ENCODE measurements at places on chromosomes 1 and 21.

DNA sequence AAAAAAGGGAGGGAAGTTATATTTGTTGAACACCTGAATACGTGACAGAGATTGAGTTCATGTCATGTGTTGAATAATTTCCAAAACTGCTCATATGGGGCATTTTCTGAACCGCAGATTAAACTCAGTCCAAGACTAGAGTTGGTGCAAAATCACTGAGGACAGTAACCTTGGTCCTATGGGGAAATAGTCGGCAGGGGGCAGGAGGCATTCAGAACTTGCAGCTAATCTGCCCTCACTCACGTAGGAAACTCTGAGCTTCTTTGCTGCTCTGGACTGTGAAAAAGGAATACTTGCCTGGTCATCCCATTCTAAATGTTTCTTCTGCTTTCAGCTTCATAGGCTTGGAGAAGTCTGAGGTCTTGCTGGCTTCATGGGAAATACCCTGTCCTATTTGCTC lies 228.3 kb upstream of the ZP4 start:
- no peak for DNase-seq

DNA sequence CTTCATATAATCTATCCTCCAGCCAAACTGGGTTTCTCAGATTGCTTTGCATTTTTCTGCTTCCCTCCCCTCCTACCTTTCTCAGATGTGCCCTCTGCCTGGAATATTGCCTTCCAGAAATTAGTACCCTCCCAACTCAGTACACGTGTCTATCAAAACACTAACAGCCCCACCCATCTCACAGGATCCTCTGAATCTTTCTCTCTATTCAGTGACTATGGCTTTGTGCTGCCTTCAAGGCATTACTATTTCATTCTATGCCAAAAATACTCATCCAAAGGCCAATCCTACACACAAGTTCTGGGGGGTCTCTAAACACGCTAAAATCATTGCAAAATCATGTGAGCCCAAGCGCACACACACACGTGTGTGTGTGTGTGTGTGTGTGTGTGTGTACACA lies 58.4 kb downstream of the ZNF281 start:
- DNase-seq = no peak

DNA sequence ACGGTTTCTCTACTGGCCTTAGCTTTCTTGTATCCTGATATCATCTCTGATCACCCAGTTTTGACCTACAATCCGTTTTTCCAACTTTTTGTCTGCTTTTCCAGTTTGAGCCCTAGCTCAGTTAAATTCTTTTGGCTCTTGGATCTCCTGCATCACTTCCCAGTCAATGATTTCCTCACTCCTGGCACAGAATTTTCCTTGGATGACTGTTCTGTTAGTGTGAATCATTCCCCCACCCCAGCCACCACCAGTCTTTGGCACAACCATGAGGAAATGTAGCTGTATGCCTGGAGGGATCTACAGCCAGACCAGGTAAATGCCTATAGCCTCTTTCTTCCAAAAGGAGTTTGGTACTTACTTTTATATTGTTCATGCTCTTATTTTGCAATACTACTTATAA lies 187.2 kb upstream of the PTGFR start:
- DNase-seq = peak; percentile 59

DNA sequence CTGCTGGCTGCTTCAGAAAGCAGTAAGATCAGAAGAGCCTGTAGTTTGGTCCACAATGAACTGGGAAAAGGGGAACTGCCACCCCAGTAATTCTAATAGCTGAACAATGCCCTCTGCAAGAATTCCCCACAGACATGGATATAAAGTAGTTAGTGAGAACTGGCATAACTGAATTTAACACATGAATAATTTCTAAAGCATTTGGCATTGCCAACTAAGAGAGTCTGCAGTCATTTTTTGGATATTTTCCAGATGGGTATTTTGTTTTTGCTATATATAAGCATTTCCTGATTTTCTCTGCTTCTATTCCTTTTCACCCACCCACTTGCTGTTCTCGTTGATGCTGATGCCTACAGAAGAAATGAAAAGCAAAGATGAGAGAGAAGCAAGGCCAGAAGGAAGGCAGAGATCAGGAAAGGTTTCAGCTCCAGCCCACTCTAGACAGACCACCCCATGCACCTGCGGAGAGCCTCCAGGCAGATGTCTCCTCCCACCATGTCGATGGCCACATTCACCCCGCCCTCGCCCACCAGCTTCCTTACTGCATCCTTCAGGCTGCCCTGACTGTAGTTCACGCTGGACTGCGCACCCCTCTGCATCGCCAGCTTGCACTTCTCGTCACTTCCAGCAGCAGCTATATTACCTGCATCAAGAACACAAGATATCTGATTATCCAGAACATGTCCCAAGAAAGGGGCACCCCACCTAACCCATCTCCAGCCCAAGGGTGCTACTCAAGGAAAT lies 55.9 kb upstream of the SEC16B start:
- DNase-seq = no peak

DNA sequence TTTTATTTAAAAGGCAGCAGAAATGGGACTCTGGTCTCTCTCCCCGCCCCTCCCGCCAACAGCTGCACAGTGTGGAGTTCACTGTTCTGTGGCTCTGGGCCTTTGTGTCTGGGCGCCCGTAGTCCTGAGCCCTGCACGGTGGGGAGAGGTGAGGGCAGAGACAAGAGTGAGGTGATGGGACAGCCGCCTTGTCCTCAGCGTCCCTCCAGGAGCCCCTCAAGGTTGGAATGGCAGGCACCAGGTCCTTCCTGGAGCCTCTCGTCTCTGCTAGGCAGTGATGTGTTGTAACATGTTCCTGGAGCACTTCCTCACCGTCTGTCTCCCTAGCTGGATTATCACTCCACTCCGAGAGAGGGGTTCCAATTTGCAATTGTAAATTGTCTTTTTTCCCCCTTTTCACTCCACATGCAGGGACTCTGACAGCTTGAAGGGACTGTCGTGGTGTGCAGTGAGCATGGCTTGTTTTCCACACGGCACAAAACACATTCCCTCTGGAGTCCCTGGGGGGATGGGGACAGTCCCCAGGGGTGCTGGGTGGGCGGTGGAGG lies 44.6 kb upstream of the C1orf174 start:
- no peak for DNase-seq

GRCh38 chr1:19461220-19461554 lies 24.2 kb downstream of the CAPZB start:
- DNase-seq = no peak

DNA sequence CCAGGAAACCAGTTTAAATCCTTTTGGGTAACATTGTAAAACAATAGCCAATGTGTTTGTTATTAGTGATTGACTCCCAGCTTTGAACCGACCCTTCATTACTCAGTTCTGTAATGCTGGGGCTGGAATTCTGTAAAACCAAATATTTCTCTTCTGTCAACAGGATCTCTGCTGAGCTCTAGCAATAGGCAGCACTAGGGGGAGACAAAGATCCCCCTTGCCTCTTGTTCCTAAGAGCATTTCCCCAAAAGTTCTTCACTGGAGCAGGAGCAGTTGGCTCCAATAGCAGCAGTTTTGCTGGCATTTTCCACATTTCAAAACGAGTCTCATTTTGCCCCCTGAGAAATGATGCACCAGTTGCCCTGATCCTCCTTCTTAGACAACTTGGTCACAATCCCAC lies 1671.1 kb downstream of the MRPL39 start:
- DNase-seq = no peak

GRCh38 chr1:224237119-224237881 lies 54.3 kb downstream of the DEGS1 start:
- DNase-seq = no peak

DNA sequence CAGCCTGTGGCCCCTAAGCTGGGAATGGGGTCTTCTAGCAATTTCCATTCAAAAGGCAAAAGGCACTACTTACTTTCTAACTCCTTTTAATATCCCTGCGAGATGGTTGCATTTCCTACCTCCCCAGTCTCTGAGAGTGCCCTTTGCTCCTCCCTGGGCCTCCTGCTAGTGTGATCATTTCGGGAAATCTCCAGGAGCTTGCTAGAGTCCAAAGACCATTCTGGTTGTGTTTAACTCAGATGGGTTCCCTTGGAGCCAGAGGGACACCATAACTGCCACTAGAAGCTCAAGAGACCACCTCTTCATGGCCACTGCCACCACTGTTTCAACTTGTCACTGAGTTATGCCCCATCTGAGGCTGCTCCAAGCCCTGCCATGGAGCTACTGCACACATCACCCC lies 34.4 kb upstream of the CYP4B1 start:
- DNase-seq = no peak

DNA sequence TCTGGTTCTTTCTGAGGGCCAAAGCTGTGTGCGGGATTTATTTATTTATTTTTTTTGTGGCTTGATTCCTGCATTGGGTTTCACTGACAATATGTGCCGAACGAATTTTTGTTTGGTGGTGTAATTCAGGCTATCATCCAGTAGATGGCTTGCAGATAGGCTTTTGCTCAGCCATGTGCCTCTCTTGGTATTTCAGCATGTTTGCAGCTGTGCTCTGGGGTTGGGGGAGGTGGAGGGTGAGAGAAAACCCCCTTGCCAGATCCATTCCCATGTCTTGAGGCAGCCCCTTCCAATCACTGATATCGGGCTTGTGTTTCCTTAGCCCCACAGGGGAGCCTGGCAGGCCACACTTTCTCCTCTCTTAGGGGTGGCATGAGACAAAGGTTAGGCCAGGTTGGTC lies 302.4 kb downstream of the PTGER3 start:
- DNase-seq = no peak

- DNase-seq = no peak
Observed at GRCh38 chr1:162951553-162952315, 90.8 kb upstream of the CCDC190 start.

GRCh38 chr1:220786337-220787068 lies at the start of gene MTARC1:
Gene MTARC1, plus strand, starts transcription at chr1:220786913. Its CDS starts 32 bp downstream, at chr1:220786945.
- DNase-seq = peak; percentile 78

DNA sequence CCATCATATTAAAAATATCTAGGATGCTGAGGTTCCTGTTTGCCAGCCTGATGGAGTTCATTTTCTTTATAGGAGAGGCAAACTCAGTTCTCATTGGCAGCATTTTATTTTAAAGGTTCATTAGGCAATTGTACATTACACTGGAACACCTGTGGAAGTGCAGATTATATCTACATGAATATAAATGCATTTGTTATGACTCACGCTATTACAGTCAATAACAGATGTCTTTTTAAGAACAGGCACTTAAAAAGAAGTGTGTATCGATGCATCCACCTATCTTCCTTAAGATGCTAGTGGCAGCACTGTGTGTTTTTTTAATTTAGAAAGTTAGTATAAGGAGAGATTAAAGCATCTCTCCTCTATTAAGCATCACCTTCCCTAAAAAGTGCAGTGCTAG lies 276.5 kb downstream of the PRDM2 start:
- DNase-seq = no peak

- DNase-seq = no peak
Observed at GRCh38 chr1:159146980-159147379, 24.4 kb upstream of the CADM3 start.

DNA sequence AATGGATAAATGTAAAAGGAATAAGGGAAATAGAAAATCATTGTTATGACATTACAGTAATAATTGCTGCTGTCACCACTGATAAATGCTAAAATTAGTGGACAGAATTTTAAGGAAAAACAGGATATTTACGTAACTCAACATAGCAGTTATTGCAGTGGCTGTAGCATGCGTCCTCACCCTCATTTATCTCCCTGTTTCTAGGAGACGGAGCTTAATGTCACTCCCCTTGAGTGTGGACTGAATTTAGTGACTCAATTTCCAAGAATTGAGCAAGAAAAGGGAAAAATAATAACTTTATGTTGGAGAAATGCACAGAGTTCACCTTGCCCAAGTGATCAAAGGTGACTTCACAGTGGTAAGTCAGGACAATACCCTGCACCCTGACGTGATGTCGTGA lies 33.3 kb upstream of the COL18A1 start:
- no peak for DNase-seq

DNA sequence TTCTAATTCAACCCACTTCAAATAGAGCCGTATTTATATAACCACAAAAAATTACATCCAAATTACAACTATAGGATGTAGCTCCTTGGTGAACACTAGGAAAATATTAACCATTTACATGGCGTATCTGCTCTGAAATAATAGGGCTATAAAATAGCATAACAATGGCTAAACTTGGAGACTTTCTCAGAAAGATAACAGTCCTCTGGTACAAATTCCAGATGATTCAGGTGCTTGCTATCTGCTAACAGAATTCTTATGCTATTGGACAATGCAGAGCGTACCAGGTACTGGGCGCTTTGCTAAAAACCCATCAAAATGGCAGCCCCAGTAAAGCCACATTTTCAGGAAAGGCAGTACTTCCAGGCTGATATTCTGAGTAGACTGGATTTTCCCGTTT lies 209.7 kb upstream of the C8B start:
- no peak for DNase-seq

- DNase-seq = no peak
Observed at GRCh38 chr1:119226321-119226720, 85.9 kb upstream of the WARS2 start.

DNA sequence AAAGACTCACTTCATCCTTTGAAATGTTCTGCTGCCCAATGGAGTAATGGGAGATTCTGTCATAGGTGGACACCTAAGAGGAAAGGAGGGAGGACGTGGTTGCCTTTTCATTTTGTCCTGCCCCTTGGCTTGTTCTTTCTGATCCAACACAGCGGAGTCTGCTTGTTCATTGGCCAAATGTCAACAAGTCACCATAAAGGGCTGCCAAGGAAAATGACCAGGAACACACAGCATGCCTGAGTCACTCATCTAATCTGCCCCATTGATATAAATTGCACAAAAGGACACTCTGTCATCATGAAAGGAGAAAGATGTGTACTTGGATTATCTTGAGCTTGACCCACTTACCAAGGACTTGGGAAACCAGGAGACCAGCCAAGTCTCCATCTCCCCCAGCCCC lies 422.9 kb downstream of the SETD4 start:
- DNase-seq = no peak

DNA sequence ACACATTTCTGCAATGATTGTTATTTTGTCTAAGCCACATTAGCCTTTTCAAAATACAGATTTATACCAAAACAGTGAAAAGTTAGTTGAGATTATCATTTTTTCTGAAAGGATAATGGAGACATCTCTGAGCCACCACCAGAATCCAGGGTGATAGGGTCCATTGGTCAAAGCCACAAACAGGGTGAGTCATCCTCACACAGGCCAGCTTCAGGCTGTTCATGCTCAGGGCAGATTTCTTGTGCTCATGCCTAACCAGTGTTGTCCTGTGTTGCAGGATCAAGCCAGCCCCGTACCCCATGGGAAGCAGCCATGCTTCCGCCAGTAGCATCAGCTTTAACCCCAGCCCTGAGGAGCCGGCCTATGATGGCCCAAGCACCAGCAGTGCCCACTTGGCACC lies 13.4 kb downstream of the ELOA start:
- no peak for DNase-seq

GRCh38 chr1:113647164-113647563 lies 112.1 kb downstream of the PHTF1 start:
- DNase-seq = no peak

- DNase-seq = no peak
Observed at GRCh38 chr1:164735315-164736052, 176.5 kb downstream of the PBX1 start.

GRCh38 chr1:170196490-170197236 lies 50.9 kb downstream of the NTMT2 start:
- DNase-seq = no peak

DNA sequence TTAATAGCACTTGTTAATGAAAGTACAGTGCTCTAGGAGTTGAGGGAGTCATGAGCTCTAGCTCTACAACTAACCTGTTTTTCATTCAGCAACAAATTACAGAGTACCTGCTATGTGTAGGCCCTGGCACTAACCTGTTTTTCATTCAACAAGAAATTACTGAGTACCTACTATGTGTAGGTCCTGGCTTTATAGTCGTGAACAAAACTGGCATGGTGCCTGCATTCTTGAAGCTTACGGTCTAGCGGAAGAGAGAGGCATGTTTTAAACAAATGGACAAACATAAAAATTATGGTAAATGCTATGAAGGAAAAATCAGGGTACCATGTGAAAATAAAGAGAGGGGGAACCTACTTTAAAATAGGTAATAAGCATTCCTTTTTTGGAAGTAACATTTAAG lies 2.2 kb upstream of the UBAP2L start:
- no peak for DNase-seq
